CD4-positive, alpha-beta T cell treated with Interleukin-2 at 100 ng/mL for 4 hours (primary cell): ENCODE measurements at places on chromosomes 6 and 20.

DNA sequence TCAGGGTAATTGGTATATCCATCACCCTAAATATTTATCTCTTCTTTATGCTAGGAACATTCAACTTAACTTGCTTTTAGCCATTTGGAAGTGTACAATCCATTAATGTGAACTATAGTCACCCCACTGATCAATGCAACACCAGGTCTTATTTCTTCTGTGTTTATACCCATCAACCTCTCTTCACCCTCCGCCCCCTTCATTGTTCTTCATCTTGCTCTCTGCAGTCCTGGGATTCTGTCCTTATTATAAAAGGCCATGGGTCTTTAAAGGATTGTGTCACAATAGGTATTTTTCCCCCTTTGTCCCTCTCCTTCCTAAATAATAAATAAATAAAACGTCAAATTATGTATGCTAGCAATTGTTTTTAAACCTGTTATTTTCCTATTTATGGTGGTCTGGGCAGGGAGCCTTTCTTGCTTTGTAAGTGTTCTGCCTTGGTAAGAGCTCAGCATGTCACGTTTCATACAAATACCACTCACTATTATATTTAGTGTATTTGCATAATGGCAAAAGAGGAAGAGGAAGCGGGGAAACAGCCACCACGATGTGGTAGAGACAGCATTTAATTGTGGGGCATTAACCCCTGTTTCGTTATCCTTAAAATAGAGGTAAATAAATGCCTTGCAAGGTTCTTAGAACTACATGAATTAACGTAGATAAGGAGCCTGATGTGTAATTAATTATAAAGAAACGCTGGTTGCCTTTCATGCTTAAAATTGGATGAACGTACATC, 1.9 kb downstream of the ABRACL start:
- peak; percentile 43 for DNase-seq

DNA sequence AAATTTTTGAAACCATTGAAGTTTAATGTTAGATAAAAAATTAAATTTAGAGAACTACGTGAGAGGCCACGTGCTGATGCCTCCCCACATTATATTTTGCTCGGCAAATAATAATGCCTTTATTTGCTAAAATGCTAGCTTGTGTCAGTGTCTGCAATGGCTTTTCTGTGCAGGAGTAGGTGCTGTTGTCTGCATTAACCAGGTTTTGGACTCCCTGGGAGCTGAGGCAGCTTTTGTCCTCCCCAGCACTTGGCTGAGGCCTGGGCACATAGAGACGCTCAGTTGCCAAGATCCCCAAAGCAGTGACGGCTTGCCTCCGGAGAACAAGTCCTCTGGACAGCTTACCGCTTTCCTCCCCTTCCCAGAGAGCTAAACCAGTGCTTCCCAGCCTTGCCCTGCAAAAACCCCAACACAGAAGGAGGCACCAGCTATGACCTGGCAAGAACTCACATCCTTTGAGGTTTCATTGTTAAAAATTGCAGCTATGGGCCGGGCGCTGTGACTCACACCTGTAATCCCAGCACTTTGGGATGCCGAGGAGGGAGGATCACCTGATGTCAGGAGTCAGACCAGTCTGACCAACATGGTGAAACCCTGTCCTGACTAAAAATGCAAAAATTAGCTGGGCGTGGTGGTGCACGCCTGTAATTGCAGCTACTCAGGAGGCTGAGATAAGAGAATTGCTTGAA, 59.9 kb downstream of the KAT14 start:
- no peak for DNase-seq

DNA sequence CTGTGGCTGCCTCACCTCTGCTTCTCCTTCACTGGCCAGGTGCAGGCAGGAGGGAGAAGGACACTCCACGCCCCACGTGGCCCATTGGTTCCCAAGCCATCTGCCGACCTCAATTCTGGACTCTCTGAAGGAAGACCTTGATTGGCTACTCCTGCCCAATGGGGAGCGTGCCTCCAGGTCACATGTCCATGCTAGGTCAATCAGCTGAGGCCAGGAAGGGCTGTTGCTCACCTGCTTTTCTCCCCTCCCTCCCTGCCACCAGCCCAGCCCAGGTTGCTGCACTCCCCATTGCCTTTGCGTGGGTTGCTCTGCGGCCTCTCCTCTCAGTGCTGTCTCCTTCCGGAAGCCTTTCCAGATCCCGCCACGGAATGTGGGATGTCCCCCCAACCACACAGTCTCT, 21.9 kb upstream of the CDH4 start:
- DNase-seq, result no peak

DNA sequence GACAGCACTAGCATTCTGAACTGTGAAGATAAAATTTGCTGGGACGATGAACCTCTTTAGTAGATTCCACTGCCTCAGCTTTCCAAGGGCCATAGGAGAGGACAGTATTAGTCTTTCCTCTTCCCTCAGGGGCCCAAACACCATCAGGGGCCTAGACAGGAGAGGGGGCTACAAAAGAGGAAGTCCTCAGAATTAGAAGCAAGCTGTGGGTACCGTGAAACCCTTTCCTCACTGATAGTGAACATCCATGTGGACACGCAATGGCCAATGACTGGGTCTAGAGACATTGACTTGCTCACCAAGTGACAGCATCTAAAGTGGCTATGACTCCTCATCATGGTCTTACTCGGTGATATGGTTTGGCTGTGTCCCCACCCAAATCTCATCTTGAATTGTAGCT, 68.1 kb upstream of the UST start:
- no peak for DNase-seq

DNA sequence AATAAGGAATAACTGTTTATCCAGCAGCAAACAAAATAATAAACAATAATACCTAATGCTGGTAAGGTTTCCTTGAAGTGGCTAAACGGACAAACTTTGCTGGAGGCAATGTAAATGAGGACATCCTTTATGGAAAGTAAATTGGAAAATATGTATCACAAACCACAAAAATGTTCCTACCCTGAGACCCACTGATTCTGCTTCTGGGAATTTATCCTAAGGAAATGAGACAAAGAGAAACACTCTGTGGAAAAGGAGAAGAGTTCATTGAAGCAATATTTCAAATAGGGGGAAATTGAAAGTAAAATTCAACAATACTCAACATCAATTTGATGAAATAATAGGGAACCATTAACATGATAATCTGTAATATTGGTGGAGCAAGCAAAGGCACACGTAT, 37.9 kb downstream of the MAFB start:
- DNase-seq, result no peak

GRCh38 chr20:14715400-14715799, 378.0 kb upstream of the FLRT3 start:
- DNase-seq, result no peak

DNA sequence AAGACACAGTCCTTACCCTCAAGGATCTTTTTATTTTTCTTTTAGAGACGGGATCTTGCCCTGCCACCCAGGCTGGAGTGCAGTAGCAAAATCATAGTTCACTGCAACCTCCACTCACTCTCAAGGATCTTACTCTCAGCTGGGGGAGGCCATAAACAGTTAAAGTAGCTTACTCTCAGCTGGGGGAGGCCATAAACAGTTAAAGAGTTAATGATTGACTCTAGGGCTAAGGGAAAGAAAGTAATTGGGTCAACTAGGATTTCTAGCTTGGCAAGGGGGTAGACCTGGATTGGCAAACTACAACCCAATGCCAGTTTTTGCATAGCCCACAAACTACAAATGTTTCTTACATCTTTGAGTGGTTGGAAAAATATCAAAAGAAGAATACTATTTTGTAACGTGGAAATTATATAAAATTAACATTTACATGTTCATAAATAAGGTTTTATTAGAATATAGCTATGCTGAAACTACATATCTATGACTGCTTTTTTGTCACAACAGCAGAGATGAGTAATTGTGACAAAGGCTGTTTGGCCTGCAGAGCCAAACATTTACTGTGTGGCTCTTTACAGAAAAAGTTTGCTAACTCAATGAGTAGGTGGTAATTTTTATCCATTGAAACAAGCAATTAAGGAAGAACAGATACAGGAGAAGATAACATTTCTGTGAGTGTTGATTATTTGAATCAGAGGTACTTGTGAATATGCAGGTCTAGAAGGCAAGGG, 46.4 kb downstream of the PTPRA start:
- DNase-seq, result no peak

DNA sequence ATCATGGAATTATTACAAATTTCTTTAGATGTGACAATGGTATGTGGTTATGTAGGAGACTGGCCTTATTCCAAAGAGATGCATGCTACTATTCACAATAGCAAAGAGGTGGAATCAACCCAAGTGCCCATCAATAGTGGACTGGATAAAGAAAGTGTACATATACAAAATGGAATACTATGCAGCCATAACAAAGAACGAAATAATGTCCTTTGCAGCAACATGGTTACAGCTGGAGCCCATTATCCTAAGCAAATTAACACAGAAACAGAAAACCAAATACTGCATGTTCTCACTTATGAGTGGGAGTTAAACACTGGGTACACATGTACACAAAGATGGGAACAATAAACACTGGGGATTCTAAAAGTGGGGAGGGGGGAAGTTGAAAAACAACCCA, 69.7 kb downstream of the NUDT3 start:
- DNase-seq, result no peak

GRCh38 chr6:137489046-137490005, 4.9 kb downstream of the OLIG3 start:
- no peak for DNase-seq

DNA sequence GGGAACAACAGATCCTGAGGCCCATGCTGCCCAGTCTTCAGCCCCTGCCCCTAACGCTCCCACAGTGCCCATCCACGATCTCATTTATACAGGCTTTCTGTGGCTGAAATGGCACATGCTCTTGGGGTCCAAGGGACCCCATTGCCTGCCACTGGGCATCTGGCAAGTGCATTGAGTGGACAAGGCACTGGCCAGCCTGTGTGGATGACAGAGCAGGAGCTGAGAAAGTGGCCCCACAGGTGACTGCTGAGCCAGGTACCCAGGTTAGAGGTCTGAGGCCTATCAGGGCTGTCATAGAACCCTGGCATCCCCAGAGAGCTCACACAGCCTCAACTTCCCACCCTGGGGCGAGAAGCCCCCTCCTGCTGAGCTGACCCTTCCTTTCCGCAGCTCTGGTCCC, 86.0 kb upstream of the NXT1 start:
- DNase-seq, result no peak

- DNase-seq, result no peak
These were observed 180.7 kb upstream of the HS3ST5 start for GRCh38 chr6:114523508-114523907.

DNA sequence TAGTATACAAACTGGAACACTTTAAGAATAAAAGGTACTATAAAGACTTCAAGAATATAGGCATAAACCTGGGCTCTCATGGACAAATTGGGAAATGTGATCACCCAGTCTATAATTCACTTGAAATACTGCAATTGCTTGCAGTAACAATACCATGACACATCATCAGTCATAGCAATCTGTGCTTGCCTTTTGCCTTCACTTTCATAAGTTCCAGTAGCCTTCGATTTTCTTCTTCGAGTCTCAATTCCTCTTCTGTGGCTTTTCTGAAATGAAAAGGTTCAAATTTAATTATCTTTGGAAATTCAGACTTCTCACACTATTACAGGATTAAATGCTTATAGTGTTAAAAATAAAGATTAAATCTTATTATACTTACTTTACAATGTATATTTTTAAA, 96.3 kb upstream of the ZBTB24 start:
- DNase-seq, result no peak

GRCh38 chr6:96844530-96844929, 7.3 kb upstream of the GPR63 start:
- no peak for DNase-seq

DNA sequence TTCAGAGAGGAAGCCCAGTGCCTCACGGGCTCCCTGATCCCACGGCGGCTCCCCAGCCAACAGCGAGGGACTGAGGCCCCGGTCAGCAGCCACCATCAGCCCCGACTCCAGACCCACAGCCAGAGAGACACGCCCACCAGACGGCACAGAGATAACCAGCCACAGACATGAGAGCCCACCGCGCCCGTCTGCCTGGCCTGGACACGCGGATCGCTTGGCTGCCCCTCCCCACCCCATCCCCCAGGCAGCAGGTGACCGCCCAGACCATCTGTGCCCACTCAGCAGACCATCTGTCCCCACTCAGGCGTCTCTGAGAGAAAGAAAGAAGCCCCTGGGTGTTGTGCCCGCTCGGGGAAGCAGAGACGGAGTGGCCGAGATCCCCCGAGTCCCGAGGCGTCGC, 55.5 kb upstream of the CHRNA4 start:
- DNase-seq, result no peak

GRCh38 chr6:135905604-135906300, 54.3 kb downstream of the PDE7B start:
- DNase-seq, result no peak

- no peak for DNase-seq
These were observed 16.2 kb upstream of the IER3 start for GRCh38 chr6:30760549-30760948.

DNA sequence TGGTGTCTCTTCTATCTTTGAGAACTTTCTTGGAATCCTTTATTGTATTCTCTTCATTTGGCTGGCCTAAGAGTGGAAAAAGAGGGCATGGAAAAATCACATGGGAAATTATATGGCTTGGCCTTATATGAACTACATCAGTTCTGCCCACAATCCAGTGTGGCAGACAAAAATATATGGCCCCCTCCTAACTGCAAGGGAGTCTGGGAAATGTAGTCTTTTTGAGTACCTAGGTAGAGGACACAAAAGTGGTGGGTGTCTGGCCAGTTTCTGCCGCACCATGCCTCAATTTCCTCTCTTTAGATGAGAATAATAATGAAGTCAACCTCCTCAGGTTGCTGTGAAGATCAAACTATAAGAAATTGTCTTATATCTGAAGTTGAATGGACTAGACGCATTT, 109.3 kb downstream of the SCP2D1 start:
- DNase-seq, result no peak

DNA sequence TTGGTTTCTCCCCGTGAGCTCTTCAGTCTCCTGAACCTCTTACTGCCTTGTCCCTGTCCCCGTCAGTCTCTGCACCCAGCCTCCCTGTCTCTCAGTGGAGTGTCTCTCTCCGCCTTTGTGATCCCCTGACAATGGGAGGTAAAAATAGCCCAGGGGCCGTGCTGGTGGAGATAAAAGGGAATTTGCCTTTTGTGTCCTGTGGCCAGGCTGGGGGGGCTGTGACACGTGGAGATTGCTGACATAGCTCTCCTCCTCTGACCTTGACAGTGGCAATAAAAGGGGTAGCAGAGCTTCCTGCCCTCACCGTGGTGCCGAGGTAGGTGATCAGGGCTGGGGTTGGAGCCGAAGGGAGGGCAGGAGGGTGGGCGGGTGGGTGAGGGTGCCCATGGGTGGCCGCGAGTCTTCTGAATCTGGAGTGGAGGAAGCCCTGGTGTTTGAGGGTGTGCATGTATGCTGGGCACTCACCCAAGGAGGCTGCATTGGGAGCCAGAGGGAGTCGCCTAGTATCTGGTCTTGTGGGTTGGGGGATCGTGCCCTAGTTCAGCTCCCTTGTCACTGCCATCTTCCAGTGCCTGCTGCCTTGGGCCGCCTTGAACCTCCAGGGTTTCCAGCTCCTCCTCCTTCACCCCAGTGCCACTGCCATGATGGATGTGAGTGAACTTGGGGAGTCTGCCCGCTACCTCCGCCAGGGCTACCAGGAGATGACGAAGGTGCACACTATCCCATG, 21.9 kb downstream of the MYH7B start:
- no peak for DNase-seq

- no peak for DNase-seq
These were observed 63.5 kb upstream of the FAM8A1 start for GRCh38 chr6:17536586-17536985.

- no peak for DNase-seq
These were observed 49.9 kb downstream of the IPCEF1 start for GRCh38 chr6:154306696-154307095.
